ENCODE measurements at places on chromosomes 13 and 19.
A peak's percentile ranks its signal among the peaks of the same experiment; 100 is the strongest.

GRCh38 chr19:58380662-58381459 lies at the start of gene ZNF837:
ZNF837 (minus strand) TSS chr19:58381030; CDS start chr19:58369332, 11,698 bp downstream.
- DNase-seq = peak; percentile 88

DNA sequence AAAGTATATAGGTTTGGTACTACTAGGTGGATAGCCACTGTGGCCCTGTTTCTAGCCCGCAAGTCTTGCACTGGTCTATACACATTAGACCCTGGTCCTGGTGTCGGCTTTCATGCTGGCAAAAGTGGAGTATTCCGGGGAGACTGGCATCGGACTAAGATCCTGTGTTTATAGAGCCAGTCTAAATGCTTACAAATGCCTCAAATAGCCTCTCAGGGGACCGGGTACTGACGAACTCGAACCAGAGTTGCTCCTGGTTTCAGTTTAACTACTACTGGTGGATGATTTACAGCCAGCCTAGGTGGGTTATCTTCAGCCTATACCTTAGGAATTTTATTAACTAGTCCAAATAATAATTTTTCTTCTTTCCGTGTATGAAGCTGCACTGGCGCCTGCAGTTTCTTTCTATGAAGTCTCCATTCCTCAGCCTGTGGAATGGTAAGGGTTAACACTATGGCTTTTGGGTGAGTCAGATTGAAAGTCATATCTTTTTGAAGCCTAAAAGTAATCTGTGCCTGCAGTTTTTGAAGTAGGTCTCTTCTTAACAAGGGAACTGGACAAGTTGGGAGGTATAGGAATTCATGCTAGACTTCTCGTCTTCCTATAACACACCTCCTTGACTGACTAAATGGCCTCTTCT lies 51.3 kb downstream of the OR10H4 start:
- no peak for DNase-seq

DNA sequence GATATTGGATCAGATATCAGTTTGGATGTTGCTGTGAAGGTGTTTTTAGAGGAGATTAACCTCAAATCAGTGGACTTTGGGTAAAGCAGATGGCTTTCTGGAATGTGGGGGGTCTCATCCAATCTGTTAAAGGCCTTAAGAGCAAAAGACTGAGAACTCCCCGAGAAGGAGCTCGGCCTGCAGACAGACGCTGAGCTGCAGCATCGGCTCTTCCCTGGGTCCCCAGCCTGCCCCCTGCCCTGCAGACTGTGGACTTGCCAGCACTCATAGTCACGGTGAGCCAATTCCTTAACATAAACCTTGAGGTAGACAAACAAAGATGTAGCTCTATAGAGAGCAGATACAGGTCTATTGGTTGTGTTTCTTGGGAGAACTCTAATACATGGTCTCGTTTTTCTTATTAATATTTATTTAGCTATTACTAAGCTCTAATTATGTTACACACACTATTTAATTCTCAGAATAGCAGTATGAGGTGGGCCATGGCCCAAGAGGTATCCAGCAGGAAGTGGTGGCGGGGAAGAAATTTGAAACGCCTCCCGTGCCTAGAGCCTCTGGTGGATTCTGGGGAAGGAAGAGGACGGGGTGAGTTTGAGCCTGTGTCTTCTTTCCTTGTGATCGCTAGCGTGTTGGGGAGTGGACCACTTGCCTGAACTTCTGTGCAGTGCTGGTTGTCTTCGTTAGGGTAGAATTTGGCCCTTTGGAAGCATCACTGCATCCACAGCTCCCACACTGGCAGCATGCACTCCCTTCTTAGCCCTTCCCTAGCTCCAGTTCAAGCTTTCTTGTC lies 305.3 kb downstream of the TEX29 start:
- no peak for DNase-seq

GRCh38 chr19:56097306-56097705 lies 23.8 kb downstream of the ZNF787 start:
- DNase-seq = no peak

- DNase-seq = no peak
These were observed 130.5 kb upstream of the RNF113B start for GRCh38 chr13:98307463-98308085.

DNA sequence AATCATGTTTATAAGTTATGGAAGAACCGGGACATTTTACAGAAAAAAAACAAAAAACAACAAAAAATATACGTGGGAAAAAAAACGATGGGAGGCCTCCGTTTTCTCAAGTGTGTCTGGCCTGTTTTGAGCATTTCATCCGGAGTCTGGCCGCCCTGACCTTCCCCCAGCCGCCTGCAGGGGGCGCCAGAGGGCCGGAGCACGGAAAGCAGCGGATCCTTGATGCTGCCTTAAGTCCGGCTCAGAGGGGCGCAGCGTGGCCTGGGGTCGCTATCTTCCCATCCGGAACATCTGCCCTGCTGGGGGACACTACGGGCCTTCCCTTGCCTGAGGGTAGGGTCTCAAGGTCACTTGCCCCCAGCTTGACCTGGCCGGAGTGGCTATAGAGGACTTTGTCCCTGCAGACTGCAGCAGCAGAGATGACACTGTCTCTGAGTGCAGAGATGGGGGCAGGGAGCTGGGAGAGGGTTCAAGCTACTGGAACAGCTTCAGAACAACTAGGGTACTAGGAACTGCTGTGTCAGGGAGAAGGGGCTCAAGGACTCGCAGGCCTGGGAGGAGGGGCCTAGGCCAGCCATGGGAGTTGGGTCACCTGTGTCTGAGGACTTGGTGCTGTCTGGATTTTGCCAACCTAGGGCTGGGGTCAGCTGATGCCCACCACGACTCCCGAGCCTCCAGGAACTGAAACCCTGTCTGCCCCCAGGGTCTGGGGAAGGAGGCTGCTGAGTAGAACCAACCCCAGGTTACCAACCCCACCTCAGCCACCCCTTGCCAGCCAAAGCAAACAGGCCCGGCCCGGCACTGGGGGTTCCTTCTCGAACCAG lies 1.8 kb upstream of the APOE start:
- peak; percentile 50 for DNase-seq

DNA sequence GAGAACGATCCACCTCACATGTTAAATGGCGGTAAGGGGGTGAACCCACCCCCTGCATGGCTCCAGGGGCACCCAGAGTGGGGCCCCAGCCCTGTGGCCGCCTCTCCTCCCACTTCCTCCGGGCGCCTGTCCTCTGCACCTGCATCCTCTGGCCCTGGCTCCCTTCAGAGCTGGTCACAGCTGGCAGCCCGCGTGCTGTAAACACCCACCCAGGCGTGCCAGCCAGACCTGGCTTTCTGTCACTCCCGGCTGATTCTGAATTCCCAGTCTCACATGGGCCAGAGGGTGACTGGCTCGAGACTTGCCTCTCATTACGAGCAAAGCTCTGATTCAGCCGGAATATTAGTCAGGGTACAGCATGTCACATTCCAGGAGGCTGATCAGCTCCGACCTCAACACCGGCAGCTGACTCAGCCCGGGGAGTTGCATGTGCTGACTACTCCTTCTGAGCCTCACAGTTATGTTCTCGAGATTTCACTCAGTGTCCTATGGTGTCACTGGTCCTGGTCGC lies 75.1 kb downstream of the GNG7 start:
- DNase-seq = no peak

DNA sequence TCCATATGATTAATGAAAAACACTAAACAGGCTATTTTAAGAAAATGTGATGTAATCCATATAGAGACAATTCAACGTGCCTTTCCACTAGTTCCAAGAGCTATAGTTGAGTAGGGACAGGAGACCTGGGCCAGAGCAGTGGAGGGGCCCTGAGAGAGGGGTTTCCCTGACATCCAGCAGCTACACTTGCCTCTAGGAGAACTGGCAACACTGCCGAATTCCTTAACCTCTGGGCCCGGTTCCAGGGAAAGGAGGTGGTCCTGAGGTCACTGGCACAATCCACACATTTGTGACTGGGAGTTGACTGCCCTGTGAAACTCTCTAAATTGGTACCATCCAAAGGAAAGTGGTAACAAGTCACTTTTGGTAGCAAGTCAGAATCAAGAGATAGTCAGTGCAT lies 264.4 kb downstream of the DCLK1 start:
- DNase-seq = no peak

DNA sequence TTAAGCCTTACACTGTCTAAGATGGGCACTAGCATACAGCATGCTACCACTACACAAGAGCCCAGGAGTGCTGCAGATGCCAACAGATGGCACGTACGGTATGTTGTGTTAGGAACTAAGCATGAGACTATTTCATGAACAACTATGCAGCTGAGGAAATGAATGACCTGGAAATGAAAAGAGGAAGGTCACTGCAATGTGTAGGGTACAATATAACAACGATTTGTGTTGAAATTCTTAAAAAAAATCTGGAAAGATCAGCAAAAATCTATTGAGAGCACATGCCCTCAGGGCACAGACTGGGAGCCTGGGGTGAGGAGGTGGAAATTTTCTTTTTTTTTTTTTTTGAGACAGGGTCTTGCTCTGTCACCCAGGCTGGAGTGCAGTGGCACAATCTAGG lies 14.4 kb downstream of the HAUS8 start:
- DNase-seq = no peak

DNA sequence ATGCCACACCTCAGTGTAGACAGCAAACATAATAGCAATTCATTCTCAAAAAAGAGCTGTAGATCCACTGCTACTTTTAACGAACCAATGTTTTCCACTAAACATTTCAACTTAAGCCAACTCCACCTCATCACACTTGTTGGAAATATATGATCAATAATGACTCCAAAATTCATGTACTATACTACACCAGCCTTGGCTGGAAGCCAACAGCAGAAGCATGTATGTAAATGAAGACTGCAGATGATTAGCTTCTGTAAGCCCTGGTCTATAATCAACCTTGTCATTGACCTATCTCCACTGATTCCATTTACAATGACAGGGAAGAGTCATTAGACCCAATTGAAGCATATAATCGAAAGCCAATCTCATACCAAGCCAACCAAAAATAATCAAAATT lies 71.7 kb downstream of the STK24 start:
- DNase-seq = no peak

DNA sequence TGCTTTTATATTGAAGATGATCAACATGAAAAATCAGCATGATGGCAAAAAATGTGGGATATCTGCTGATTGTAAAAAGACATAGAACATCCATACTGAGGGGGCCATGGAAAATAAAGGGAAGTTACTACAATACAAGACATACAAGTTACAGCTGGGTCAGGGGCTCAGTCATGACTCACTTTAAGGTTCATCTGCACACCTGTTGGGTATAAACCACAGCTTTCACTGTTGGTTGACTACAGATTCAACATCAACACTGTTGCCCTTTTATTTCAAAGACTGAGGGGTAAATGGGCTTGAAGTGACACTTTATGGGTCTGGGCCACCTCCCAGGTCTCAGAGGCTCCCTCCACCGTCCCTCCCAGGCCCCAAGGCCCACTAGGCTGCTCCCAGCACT lies 98.1 kb upstream of the IRS2 start:
- no peak for DNase-seq

Data from GM18507 (cell line).